ENCODE measurements at places on chromosomes 1 and 21. TPM values are rescaled to one million over a fixed set of nuclear protein-coding genes. Genes with fewer than 3 reads are reported as not detected.

DNA sequence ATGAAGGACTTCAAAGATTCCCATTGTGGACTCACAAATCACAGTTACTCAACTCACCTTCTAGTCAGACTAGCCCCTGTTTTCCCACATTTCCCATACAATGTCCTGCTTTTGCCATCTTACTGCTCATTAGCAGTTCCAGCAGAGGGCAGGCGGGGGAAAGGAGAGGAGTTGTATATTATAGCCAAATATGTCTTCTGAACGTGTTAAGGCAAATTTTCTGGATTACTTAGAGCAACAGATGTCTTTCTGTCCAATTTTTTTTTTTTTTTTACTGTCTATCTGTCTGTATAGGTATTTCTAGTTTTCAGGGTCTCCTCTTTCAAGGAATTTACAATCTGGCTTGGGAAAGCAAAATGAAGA, 29.9 kb upstream of the DDAH1 start:
- no peak for DNase-seq

DNA sequence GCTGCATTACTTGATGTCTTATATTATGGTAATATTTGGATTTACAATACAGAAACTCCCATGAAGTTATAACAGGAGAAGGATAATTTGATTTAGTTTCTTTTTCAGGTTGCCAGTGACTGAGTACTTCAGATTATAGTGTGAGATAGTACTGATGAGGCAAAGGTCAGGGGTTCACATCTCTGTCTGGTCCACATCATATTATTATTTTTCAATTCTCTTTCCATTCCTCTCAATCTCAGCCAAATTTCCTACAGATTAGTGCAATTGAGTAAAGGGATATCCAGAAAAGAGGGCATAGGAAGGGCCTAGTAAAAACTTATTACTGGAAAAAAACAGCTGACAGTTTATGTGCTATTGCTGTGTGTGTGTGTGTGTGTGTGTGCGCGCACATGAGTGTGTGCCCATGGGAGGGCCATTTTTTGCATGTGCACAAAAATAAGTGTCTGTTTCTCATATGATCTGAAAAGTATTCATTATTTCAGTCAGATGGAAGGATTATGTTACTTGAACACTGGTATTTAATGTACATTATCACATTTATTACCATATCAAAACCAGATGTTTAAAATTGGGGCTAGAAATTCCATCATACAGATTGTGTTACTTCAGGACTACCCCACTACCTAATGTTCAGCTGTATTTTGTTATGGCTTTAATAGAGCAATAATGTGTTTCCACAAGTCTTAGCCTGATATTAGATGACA, 78.3 kb upstream of the KCNK2 start:
- DNase-seq: no peak

DNA sequence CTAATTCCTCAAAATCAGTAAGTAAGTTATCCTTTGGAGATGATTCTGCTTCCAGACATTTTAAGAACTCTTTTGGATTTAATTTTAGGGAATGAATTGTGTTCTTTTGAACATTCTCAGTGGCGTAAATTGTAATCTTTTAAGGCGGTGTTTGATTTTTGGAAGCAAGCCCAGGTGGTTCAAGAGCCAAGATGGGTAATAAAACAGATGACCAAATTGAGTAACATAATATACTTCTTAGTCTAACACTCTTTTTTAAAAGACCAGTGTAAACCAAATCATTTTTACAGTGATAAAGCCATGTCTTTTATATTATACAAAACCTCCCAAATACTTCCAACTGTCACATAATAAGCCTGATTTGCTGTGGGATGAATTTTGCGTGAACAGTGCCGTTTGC, 133.8 kb downstream of the LRRC40 start:
- DNase-seq: no peak

ASH1L gene
- 17.6 TPM for total RNA-seq

- no peak for DNase-seq
These were observed 286.1 kb downstream of the LRRC40 start for GRCh38 chr1:69919129-69919921.

DNA sequence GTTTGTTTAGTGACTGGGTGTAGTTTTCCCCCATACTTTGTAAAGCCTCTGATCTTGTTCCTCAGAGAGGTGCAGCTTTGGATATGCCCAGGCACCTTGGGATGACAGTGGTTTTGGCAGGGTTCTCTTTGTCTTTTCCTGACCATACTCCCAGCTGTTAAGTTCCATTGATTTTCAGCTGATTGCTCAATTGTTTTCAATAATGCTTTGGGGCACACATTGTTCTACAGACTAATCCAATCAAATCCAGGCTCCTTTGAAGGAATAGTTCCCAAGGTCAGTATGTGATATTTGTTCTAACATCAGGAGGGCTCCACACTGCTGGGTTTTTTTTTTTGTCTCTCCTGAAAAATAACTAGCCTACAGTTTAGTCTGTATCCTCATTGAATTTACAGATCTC, 24.8 kb downstream of the PPP2R5A start:
- DNase-seq: no peak

- no peak for DNase-seq
These were observed 20.3 kb downstream of the PDC start for GRCh38 chr1:186440584-186440983.

OR6K3 gene
- total RNA-seq: not detected

GRCh38 chr1:207817778-207818751, 66.2 kb downstream of the CD46 start:
- DNase-seq: no peak

- DNase-seq: no peak
These were observed 530 bp upstream of the TIPRL start for GRCh38 chr1:168178227-168178637.

TMEM82 gene
- not detected for total RNA-seq

GRCh38 chr1:234917495-234918180, 211.0 kb downstream of the TOMM20 start:
- no peak for DNase-seq

RHD gene
- total RNA-seq: not detected

All from activated naive CD8-positive, alpha-beta T cell treated with anti-CD3 and anti-CD28 coated beads for 36 hours (primary cell).